Peyer's patch (tissue), 4 donors: ENCODE measurements at places on chromosomes 16 and 17. TPM values are rescaled to one million over a fixed set of nuclear protein-coding genes. Genes with fewer than 3 reads are reported as not detected.
A peak's percentile ranks its signal among the peaks of the same experiment; 100 is the strongest.

- peaks cover 40% of the 10 kb centered on the region for H3K36me3 ChIP-seq
- no peak for DNase-seq
- H3K27me3 ChIP-seq = no peaks in the 10 kb centered on the region
Observed at GRCh38 chr17:57838857-57839570, 10.8 kb downstream of the MRPS23 start.

- H3K4me1 ChIP-seq = no peaks in the 10 kb centered on the region
- no peak overlapping the region for H3K27ac ChIP-seq
- H3K4me3 ChIP-seq = no peak overlapping the region
- H3K27me3 ChIP-seq = no peaks in the 10 kb centered on the region
- no peak for DNase-seq
Observed at GRCh38 chr17:62955841-62956352, 10.1 kb upstream of the TANC2 start.

DNA sequence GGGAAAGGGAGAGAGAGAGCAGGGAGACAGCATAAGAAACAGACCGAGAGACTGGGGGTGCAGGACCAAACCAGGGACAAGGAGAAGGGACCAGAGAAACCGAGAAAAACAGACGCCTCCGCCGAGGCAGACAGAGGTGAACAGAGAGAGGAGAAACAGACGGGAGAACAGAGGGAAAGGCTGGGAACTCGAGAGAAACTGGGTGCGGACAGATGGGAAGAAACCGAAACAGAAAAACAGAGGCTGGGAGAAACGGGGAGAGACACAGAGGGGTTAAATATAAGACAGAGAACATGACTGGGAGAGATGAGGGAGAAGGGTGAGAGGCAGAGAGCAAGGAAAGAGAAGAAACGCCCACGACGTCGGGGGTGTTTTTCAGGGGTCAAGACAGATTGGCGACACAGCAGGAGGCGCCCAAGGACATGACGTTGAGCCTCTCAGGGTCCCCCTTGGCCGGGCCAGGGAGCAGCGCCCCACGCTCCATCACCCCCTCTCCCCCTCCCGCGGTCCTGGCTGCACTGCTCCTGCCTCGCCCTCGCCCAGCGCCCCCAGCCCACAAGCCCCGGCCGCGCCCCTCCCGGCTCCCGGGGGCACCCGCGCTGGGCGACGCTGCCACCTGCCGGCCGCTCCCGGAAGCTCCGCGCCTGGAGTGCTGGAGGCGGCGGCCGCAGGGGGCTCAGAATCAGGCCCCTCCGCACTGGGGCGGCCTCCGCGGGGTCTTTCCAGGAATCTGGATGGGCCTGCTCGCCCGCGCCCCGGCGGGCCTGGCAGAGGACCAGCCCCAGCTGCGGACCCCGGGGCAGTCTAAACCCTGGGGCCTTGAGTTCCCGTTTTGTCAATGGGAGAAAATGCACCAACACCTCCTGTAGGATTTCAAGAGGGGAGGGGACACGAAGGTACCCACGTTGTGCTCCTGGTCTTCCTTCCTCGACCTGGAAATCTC is 1.3 kb upstream of the TMEM92 start:
- H3K27me3 ChIP-seq = no peaks in the 10 kb centered on the region
- peaks cover 7% of the 10 kb centered on the region for H3K4me1 ChIP-seq
- peak overlapping the region; percentile 79 for H3K27ac ChIP-seq
- H3K36me3 ChIP-seq = no peaks in the 10 kb centered on the region
- DNase-seq = peak; percentile 81

- peaks cover 11% of the 10 kb centered on the region for H3K4me1 ChIP-seq
- H3K36me3 ChIP-seq = no peaks in the 10 kb centered on the region
- DNase-seq = no peak
- H3K4me3 ChIP-seq = no peak within 1 kb of the TSS
- no peaks in the 10 kb centered on the region for H3K27me3 ChIP-seq
- no peak within 1 kb of the TSS for H3K27ac ChIP-seq
Observed at GRCh38 chr16:11964761-11965551, at the start of gene TNFRSF17. TSS of gene TNFRSF17 (plus strand) at chr16:11965210. CDS start at chr16:11965325, 115 bp downstream.

DNA sequence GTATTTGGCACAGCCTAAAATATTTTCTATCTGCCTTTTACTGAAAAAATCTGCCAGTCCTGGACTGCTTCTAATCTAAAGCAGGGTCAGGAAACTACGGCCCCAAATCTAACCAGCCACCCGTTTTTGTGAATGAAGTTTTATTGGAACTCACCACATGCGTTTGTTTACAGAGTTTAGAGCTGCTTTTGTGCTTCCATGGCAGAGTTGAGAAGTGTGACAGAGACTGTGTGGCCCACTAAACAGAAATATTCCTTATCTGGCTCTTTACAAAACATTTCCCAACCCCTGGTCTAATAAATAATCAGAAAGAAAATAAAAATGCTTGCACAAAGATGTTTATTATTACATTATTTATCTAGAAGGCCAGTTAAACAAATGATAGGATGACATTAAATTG is 110.2 kb downstream of the COPRS start:
- H3K4me1 ChIP-seq = no peaks in the 10 kb centered on the region
- no peak overlapping the region for H3K4me3 ChIP-seq
- DNase-seq = no peak
- H3K27ac ChIP-seq = no peak overlapping the region
- H3K36me3 ChIP-seq = no peaks in the 10 kb centered on the region

- no peak for DNase-seq
- no peaks in the 10 kb centered on the region for H3K27me3 ChIP-seq
Observed at GRCh38 chr16:84566545-84567257, 51.2 kb downstream of the COTL1 start.

DNA sequence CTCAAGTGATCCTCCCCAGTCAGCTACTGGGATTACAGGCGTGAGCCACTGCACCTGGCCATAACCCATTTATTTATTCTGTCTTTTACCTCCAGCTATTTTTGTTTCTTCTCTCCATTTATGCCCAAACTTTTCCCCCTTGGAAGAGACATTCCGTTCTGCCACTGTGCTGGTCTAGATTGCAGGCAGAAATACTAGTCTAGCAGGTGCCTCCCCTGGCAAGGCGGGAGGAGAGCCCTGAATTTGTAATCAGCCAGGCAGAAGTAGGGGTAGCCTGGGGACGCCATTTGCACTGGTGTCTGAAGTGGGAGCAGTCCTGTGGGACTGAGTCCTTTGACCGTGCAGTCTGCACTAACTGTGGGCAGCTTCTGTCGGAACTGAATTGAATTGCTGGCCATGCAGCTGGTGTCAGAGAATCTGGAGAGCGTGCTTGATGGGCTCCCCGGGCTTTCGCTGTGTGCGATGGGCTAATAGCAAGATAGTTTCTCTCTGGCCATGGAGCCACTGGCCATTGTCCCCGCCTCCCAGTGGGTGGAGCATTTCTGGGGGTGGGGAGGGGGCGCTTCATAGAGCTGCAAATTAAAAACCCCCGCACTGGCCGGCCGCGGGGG is 31.5 kb upstream of the LITAF start:
- H3K27me3 ChIP-seq = no peaks in the 10 kb centered on the region
- no peak overlapping the region for H3K27ac ChIP-seq
- no peaks in the 10 kb centered on the region for H3K4me1 ChIP-seq
- DNase-seq = no peak
- no peak overlapping the region for H3K4me3 ChIP-seq

DNA sequence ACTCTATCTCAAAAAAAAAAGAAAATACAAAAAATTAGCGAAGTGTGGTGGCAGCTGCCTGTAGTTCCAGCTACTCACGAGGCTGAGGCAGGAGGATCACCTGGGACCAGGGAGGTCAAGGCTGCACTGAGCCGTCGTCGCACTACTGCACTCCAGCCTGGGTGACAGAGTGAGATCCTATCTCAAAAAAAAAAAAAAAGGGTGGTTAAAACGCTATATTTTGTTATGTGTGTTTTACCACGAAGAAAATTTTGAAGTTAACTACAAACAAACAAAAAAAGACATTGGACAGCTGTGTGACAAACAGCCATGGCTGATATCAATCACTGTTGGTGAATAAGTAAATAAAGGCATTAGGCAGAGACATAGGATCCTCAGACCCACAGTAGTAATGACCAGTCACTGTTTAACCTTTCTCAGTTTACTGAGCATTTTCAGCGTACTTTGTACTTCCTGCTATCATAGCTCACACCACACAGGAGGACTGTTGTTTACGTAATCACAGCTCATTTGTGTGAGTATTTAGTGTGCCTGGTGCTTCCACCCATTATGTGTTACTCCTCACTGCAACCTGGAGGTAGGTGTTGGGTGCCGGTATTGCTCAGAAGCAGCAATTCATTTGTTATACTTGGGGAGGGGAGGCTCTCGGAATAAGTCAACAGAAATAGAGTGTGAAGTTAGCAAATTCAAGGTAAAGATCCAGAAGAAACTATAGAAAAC is 55.4 kb downstream of the COPRS start:
- no peak for DNase-seq
- no peaks in the 10 kb centered on the region for H3K27me3 ChIP-seq
- no peaks in the 10 kb centered on the region for H3K36me3 ChIP-seq
- no peak overlapping the region for H3K4me3 ChIP-seq

DNA sequence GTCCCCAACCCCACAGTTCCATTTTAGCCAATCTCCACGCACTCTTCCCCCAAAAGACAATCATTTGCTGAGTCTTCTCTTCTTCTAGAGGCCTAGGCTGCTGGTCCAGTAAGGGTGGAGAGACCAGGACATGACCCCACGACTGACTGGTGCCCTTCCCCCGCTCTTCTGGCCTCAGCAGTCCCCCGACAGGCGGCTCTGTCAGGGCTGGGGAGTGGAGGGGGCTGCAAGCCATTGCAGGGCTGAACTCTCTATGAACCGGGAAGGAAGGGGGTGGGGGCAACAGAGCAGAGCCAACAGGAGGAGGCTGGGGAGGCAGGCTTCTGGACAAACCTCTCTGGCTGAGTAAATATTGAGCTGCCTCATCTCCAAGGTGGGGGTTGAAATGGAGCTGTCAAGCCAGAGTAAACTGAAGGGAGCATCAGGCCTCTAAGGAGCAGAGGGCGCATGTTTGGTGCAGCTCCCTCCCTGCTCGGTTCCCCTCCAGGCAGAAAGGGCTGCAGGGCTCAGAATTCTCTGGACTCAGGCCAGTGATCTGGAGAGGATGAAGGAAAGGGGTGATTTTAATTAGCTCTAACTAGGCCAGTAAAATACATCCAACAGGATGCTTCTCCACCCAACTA is 8.7 kb downstream of the HOXB1 start:
- no peaks in the 10 kb centered on the region for H3K36me3 ChIP-seq
- no peak overlapping the region for H3K27ac ChIP-seq
- no peak for DNase-seq
- H3K4me1 ChIP-seq = no peaks in the 10 kb centered on the region

DNA sequence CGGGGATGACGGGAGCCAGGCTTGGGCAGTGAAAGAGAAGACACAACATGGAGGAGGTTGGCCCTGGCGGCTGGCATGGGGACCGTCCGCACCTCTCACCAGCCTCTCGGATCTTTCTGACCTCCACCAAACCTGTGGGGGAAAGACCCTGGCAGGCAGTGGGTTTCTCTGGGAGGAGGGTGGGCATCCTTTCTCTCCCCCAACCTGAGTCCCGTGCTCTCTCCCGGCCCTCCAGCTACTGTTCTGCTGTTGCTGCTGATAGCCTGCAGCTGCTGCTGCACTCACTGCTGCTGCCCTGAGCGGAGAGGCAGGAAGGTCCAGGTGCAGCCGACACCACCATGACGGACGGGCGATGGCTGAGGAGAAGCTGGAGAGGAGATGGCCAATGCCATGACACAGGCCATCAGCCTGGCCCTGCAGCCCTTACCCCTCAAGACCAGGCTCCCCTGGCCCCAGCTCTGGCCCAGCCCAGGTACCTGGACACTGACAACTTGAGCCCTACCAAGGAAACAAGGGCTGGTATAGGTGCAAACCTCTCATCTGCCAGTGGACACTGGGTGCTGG is 7.4 kb downstream of the SMIM5 start:
- H3K27ac ChIP-seq = no peak overlapping the region
- H3K27me3 ChIP-seq = no peaks in the 10 kb centered on the region
- no peak overlapping the region for H3K4me3 ChIP-seq
- DNase-seq = no peak

DNA sequence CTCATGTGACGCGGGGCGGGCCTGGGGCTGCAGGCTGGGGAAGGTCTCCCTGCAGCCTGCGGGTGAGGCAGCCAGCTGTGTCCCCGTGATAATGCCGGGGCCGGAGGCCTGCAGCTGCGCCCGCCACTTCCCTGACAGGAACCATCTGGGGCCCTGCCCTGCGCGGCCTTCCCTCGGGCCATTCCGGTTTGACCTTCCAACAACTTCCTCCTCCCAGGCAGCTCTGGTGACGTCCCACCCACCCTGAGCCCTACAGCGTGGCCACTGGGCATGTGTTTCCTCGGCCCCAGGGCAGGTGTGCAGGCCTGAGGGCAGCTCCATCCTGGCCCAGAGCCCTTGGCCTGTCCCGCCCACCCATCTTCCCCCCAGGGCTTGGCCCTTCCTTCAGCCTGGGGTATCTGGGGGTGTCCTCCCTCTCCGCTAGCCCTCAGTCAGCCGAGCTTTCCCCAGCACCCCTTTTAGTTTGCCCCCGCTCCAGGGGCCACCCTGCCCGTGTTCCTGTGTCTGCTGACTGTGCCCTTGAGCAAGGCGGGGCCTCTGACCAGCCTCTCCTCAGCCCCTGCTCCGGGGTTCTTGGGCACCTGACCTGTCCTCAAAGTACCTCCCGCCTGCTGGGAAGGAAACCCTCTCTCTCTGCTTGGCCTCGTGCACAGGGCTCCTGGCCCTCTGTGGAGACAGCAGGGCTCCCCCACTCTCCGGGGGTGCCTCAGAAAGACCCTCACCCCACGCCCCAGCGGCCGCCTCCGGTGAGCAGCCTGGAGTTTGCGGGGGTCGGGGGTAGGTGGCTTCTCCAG is at the start of gene CBFA2T3:
Gene CBFA2T3, minus strand, starts transcription at position 190 of the 794 bp plus-strand sequence. CDS start 400 bp downstream, outside the sequence.
- peak; percentile 60 for DNase-seq
- peaks cover 13% of the 10 kb centered on the region for H3K4me1 ChIP-seq
- H3K27ac ChIP-seq = peak within 1 kb of the TSS; percentile 45
- H3K4me3 ChIP-seq = peak within 1 kb of the TSS; percentile 36
- H3K36me3 ChIP-seq = no peaks in the 10 kb centered on the region

DNA sequence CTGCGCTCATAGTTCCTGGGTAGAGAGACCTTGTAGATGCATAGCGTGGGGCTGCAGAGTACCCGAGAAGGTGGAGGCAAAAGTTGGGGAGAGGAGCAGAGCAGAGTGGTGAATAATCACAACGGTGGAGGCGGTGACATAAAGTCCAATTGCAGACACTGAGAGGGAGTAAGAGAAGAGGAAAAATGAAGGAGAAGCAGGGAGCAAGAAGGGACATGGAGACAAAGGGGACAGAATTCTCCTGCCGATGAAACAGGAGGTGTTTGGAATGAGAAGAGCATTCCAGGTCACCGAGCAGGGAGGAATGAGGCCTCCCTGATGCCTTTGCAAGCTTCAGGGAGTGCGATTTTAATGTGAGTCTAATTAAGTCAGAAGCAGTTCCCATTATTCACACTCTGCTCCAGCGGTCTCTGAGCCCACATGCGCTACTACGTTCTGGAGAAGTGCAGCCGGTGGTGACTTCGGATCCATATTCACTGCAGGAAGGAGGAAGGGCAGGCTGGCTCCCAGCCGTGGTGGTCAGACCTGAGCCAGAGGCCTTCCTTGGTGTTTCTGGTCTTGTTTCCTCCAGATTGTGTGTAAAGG is 108.0 kb upstream of the DNAH9 start:
- H3K27ac ChIP-seq = no peak overlapping the region
- no peaks in the 10 kb centered on the region for H3K27me3 ChIP-seq
- no peak overlapping the region for H3K4me3 ChIP-seq
- no peaks in the 10 kb centered on the region for H3K36me3 ChIP-seq
- no peaks in the 10 kb centered on the region for H3K4me1 ChIP-seq

GRCh38 chr17:58204796-58205195 is 12.3 kb downstream of the EPX start:
- H3K36me3 ChIP-seq = no peaks in the 10 kb centered on the region
- H3K4me3 ChIP-seq = no peak overlapping the region
- no peak overlapping the region for H3K27ac ChIP-seq
- no peak for DNase-seq

The SLC6A2 gene
- total RNA-seq = not detected

The ABCA8 gene
- 28.4 TPM for total RNA-seq

The TP53TG3F gene
- not detected for total RNA-seq

The FNDC8 gene
- not detected for total RNA-seq

The C16orf92 gene
- not detected for total RNA-seq

The CACNG5 gene
- not detected for total RNA-seq

The STH gene
- not detected for total RNA-seq

The C17orf67 gene
- not detected for total RNA-seq

The CCDC144A gene
- 8.2 TPM for total RNA-seq
